ENCODE measurements at places on chromosomes 2 and 18.
A peak's percentile ranks its signal among the peaks of the same experiment; 100 is the strongest.

- no peak for DNase-seq
Observed at GRCh38 chr2:226767056-226767813, 32.4 kb downstream of the IRS1 start.

DNA sequence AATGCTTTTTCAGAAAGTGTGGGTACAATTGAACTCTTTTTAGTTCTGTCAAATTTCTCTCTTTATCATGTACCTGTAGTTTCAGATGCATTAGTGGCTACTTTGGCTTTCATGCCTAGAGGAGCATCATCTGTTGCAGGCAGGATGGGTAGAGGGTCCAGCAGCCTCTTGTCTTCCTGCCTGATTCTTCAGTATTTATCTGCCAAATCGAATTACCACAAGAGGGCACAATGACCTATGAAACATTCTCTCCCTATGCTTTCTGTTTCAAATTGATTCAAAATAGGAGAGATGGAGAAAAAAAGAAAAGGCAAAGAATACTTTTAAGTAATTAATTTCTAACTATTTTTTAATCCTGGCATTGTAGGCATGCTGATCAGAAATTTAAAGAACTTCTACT, 477.2 kb downstream of the TRIB2 start:
- no peak for DNase-seq

DNA sequence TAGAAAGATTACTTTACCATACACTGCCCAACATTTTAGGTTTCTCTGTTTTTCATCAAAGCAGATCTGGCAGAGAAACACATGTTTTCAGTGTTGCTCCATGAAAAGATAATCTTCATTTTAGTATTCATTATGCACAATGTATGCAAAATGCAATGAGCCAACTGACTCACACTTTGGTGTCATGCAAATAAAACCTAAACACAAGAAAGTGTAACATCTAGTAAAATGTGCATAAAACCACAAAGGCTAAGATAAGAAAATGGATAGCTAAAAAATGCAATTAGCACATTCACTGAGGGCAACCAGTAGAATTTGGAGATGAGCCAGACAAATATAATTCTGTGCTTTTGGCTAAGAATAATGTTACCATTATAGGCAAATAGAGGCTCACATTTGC, 203.5 kb upstream of the UBE2E3 start:
- DNase-seq: no peak

DNA sequence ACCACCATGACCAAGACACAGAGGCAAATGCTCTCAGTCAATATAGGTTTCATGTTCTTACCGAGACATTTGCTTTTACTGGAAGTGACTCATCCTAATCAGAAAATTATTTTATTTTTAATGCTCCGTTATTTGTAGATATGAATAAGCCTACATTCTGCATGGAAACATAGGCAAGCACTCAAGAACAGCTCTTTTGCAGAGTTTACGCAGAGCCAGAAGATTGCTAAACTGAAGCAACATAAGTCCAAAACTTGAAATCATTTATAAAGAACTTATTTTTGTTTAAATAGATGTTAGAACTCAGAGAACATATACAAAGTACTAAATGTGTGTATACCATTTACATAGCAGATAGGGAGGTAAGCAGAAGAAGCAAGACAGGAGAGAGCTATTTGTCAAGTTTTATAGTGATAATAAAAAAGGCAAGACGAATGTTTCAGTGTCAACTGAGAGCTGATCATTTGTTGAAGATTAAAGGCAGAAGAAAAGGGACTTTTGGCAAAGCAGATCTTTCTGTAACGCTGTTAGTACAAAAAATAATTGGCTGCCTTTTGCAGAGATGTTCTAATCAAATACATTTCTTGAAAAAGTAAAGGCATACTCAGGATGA, 12.4 kb upstream of the PPP1R1C start:
- no peak for DNase-seq

- DNase-seq: no peak
Observed at GRCh38 chr2:130135692-130136541, 6.9 kb upstream of the POTEF start.

DNA sequence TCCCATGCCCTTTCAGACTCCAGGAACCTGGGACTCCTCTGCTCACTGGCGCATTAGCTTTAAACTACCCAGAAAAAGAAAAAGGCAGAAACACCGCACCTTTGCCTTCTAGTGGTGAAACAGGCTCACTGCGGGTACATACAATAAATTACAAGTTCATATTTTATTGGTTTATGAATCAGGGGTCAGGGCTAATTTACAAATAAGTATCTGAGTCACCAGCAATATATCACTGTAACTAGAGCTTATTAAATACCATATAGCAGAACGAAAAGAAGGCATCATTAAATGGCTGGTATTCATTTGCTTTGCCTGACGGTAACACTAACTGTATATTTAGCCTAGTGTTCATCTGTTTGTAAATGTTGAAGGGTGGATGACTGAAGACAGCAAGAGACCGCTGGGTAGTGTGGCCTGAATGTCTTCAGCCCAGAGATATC, 26.9 kb upstream of the DTNB start:
- peak; percentile 39 for DNase-seq

GRCh38 chr2:217902379-217903141, 100.2 kb downstream of the TNS1 start:
- DNase-seq: peak; percentile 26

DNA sequence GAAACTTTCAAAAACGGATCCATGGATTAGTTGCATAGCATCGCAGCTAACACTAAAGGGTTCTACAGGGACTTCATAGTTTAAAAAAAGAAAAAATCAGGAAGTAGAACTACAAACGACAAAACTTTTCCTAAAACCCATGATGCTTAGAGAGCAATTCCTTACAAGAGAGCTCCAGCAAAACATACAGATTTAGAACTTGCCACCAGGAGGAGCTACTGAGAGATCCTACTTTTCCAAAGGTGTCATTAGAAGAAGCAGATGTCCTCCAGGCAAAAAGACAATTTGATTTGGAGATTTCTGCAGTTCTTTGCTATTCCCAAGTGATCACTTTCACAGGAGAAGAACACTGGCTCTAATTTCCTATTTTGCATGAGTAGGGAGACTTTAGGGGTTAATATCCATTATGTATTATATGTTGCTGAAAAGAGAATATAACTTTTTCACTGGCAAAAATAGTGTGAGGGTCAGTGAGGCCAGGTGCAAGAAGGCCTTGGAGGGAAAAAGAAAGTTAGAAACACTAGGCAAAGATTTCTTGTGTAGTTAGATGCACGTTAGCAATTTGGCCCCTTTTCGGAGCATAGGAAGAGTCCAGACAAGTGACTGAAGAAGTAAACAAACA, 436.2 kb downstream of the SUCLG1 start:
- DNase-seq: no peak

All from activated CD4-positive, alpha-beta memory T cell treated with anti-CD3 and anti-CD28 coated beads for 36 hours (primary cell).